ENCODE measurements at places on chromosomes 2 and 18. TPM values are rescaled to one million over a fixed set of nuclear protein-coding genes. Genes with fewer than 3 reads are reported as not detected.

GRCh38 chr2:239773228-239774141 lies 251.7 kb downstream of the NDUFA10 start:
- DNase-seq = no peak

MYL12A gene
- total RNA-seq = 432 TPM

ELOA2 gene
- total RNA-seq = not detected

DNA sequence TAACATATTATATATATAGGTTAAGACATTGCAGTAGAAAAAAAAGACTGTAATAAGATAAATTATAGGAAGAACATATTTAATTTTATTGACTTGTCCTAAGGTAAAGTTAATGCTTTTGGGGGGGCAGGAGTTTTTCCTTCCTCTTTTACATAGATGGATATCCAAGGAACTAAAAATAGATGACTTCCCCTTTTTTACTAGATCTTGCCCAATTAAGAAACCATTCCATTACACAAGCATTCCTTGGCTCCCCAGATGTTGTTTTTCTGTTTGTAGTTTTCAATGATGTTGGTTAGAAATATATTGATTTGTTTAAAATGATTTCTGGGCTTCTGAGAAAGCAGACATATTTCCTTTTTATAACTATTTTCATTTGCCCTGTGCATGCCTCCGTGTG lies 22.4 kb upstream of the PMAIP1 start:
- no peak for DNase-seq

GRCh38 chr2:3468296-3468988 lies 50.9 kb downstream of the ADI1 start:
- DNase-seq = no peak

GRCh38 chr2:45483997-45484396 lies 127.1 kb downstream of the SRBD1 start:
- DNase-seq = no peak

GRCh38 chr2:132589111-132589830 lies 80.7 kb downstream of the LYPD1 start:
- DNase-seq = no peak

DNA sequence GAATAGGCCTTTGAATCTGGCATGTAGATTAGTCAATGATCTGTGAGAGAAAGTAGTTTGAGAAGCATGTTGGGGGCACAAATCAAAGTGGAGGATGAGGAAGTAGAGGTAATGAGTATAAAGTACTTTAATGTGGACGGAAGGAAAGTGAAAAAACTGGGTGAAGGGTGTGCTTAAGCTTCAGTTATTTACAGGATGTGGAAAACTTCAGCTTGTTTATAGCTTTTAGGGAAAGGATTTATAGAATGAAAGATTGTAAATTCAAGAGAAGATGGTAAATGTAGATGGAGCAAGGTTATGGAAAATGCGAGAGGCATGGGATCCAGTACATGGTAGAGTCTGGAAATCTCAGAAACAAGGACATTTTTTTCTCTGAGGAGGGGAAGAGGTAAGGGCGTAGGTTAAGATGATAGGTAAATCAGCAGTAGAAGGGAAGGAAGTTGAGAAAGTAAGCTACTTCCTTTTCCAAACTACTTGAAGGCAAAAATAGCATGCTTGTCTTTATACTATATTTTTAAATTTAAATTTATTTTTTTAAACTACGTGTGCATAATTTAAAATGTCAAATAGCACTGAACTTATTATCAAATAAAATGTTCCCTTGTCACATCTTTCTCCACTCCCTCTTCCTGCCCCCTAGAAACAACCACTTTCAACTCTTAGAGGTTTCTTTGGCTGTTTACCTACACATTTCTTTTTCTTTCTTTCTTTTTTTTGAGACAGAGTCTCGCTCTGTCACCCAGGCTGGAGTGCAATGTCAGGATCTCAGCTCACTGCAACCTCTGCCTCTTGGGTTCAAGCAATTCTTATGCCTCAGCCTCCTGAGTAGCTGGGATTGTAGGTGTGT lies 8.5 kb downstream of the FAM117B start:
- peak; percentile 41 for DNase-seq

- DNase-seq = no peak
These were observed 119.4 kb downstream of the SEPTIN10 start for GRCh38 chr2:109494351-109494750.

BOLL gene
- total RNA-seq = not detected

- no peak for DNase-seq
These were observed 123.6 kb downstream of the MTX2 start for GRCh38 chr2:176392744-176393414.

GRCh38 chr18:74149878-74150277 lies 1.6 kb downstream of the TIMM21 start:
- no peak for DNase-seq

DNA sequence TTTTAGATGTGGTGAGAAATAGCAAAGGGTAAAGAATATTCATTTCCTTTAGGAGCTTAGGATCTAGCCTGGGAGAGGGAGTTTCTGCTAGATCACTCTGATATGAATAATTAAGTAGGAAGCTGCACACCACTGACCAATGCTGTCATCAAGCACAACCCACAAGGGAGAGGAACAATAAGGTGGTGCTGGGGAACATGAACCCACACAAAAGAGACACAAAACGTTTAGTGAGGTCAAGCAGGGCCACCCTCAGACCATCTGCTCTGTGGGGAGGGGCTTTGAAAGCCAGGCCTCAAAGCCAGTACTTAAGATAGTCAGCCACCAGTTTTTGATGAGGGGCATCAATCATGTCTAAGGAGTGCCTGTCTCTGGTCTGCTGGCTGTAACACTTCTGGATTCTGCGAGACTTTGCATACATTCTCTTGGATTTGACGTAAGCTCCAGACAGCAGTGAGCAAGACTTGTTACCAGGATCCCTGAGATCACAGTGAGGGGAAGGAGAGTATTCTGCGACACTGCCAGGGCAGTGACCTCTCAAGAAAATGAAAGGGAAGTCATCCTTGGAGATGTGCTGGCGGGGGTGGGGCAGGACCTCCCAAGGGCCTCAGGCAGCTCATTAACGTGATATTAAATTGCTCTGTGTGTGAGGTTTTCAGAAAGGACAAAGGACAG lies 127.0 kb downstream of the CCBE1 start:
- no peak for DNase-seq

- no peak for DNase-seq
These were observed 92.4 kb downstream of the TFCP2L1 start for GRCh38 chr2:121192576-121192975.

GRCh38 chr2:240565333-240566202 lies 2.7 kb upstream of the RNPEPL1 start:
- peak; percentile 95 for DNase-seq

GRCh38 chr2:168611896-168612650 lies 156.0 kb downstream of the CERS6 start:
- peak; percentile 28 for DNase-seq

- no peak for DNase-seq
These were observed 2.0 kb upstream of the TEX44 start for GRCh38 chr2:231590614-231591013.

SEMA4F gene
- total RNA-seq = 16.5 TPM

- DNase-seq = no peak
These were observed 780.0 kb downstream of the CNTNAP5 start for GRCh38 chr2:124805060-124805459.

CRYBA2 gene
- total RNA-seq = not detected

DNA sequence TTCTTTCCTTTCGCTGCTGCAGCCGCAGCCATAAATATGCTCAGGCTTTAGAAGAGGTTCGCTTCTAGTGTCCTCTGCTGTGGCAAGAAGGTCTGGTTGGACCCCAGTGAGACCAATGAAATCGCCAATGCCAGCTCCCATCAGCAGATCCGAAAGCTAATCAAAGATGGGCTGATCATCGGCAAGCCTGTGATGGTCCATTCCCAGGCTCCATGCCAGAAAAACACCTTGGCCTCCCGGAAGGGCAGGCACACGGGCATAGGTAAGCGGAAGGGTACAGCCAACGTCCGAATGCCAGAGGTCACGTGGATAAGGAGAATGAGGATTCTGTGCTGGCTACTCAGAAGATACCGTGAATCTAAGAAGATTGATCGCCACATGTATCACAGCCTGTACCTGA lies 2.6 kb upstream of the CATIP start:
- no peak for DNase-seq

DLX1 gene
- not detected for total RNA-seq

DNA sequence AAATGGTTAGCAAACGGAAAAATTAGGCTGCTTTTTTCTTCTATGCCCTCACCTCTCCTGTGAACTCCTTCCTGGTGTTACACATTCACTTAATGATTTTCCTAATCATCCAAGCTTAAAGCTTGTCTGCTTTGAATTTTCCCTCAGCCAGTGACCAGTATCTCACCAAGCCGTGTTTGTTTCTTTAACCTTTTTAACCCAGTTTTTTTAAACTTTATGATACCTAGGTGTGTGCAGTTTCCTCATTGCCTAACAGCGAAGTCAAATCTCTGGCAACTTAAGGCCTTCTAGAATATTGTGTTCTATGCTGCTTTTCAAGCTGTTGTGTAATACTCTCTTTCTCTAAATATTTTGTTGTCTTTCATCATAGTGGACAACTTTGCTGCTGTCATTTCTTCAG lies 113.0 kb downstream of the PIK3C3 start:
- DNase-seq = no peak

SNED1 gene
- 91.8 TPM for total RNA-seq

GRCh38 chr2:241036397-241036963 lies 38.1 kb downstream of the SNED1 start:
- peak; percentile 64 for DNase-seq

GRCh38 chr2:201362396-201362795 lies 5.3 kb upstream of the FLACC1 start:
- no peak for DNase-seq
